ENCODE measurements at places on chromosomes 16 and 17.

DNA sequence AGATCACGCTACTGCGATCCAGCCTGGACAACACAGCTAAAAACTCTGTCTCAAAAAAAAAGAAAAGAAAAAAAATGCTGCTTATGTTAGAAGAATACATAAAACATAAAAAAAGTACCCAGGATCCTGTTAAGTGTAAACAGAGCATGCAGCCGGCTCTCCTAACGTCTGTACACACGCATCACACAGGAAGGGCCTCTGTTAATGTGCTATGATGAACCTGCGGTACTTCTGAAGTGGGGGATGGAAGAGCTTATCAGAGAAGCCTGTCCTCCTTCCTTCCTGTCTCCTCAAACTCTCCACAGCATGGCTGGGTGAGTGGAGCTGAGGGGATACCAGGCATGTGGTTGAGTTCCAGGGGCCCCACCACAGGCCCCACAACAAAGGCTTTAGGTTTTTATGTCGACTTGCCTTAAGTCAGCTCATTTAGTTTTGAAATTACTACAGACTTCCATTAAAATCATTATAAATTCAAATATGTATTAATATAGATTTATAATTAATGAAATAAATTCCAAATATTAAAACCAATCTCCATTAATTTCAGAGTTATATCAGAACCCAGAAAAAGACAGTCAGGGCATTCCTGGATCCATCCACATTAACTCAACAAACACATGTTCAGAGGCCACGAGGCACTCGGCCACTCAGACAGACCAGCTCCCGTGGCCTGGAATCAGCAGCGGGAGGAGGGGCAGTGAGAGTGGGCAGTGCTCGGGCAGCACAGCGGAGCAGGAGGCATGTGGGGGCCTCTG is 11.7 kb downstream of the CCDC57 start:
- DNase-seq, result no peak

GRCh38 chr17:49381033-49381432 is 19.0 kb upstream of the ZNF652 start:
- no peak for DNase-seq

DNA sequence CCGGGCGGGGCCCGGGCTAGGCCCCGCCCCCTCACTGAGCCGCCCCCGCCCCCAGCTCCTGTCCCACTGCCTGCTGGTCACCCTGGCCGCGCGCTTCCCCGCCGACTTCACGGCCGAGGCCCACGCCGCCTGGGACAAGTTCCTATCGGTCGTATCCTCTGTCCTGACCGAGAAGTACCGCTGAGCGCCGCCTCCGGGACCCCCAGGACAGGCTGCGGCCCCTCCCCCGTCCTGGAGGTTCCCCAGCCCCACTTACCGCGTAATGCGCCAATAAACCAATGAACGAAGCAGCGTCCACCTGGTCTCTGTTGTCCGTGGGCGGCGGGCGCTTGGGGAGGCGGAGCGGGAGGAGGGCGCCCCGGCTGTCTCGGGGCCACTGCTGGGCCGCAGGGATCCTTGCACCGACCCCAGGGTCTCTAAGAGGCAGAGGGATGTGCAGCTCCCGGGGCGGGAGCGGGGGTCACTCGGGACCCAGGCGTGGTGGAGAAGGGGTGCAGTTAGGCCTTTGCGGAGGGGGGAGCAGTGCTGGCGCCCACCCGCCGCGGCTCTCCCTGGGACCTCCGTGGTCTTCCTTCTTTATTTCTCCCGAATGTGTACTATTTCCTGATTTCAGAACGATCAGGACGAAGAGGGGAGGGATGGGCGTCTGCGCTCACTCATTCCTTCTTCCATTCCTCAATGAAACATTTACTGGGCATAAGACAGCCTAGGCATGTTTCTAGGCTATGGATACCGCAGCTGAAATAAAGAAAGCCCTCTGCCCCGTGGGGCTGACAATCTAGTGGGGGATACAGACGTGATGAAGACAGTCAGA is 2.0 kb downstream of the HBZ start:
- no peak for DNase-seq

- no peak for DNase-seq
Observed at GRCh38 chr16:7355758-7356157, 23.1 kb downstream of the RBFOX1 start.

- DNase-seq, result peak; percentile 44
Observed at GRCh38 chr17:78993241-78993956, 13.7 kb upstream of the LGALS3BP start.

GRCh38 chr17:48513097-48513496 is 17.7 kb downstream of the HOXB1 start:
- DNase-seq, result no peak

DNA sequence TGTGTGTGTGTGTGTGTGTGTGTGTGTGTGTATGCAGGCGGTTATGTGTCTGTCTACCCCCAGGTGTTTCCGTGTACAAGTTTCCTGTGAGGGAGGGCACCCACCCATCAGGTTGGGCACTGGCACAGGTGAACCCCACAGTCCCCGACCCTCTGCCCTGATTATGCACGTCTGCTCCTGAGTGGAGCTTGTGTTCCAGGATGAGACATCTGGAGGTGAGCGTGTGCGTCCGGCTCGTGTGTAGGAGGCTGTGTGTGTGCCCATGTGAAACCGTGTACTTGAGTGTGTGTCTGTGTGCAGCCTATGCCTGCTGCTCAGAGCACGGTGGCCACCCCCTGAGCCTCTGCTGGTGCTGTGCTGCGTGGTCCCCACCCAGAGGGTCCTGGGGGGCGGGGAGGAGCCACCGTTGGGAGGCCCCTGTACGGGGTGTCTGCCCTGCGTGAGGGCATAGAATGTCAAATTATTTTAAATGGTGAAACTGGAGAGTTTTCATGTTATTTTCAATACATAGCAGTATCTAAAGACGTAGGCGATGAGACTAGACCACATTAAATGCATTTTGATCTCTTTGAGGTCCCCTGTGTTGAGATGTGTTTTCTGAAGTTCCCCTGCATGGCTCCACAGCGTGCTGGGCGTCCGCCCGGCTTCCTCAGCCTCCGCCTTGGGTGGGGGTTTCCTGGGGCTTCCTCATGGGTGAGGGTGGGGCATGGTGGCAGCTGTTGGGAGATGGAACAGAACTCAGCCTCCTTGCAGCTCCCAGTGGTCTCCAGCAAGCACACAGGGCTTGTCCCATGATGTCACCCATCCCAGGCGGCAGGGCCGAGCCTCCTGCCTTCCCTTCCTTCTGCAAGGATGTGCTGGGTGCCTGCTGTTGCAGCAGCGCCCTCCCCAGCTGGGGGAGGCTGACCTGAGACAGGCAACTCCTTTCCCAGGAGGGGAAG is 43.4 kb downstream of the KCNJ12 start:
- no peak for DNase-seq

GRCh38 chr17:56142325-56142724 is 10.9 kb upstream of the ANKFN1 start:
- DNase-seq, result no peak

GRCh38 chr17:78391843-78392242 is 13.4 kb downstream of the PGS1 start:
- no peak for DNase-seq

DNA sequence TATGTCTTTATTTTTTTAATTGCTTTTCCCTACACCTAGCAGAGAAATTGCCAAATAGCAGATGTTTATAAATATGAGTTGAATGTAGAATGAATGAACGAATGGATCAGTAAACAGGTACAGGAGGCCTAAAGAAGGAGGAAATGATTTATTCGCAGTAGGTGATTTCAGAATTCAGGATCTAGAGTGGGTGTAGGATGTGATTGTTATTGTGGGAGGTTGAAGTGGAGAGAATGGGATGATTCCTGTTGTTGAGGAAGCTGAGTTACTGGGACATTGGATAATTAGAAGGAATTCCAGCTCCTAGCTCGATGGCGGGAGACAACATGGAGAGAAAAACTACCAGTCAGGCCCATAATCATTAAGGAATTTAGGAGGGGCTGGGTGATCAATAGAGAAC is 42.2 kb downstream of the MRTFB start:
- DNase-seq, result no peak

- no peak for DNase-seq
Observed at GRCh38 chr17:8985054-8985701, 19.7 kb upstream of the PIK3R5 start.

DNA sequence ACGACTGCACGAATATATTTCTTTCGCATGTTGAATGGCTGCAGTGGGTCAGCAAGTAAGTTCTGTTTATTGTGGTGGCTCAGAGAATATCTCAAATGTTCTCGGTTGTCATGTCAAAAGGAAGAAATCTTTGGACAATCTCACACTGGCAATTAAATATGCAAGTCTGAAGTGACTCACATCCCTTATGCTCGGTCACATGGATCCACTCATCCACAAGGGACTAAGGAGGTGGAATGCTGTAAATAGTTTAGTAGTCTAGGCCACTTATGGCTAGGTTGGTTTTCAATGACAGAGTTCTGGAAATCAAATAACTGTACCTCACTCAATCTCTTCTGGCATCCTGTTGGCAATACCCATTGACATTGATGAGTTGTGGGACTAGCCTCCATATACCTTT is 33.0 kb upstream of the PMP22 start:
- DNase-seq, result no peak

DNA sequence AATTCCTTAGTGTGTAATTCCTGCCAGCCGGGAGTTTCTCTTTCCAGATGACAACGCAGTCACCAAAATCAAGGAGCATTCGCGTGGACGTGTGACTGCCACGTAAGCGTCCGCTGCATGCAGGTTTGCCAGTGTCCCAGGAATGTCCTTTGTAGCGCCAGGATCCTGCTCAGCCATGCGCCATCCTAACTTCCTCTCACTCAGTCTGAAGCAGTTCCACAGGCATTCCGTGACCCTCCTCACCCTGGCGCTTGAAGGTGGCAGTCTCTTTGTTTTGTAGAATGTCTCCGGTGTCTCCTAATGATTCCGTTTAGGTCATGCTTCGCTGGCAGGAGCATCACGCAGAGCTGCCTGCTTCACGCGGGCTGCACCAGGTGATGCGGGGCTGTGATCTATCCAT is 88.6 kb downstream of the RPTOR start:
- DNase-seq, result no peak

GRCh38 chr16:69889295-69889964 is 61.7 kb upstream of the CLEC18A start:
- DNase-seq, result no peak

DNA sequence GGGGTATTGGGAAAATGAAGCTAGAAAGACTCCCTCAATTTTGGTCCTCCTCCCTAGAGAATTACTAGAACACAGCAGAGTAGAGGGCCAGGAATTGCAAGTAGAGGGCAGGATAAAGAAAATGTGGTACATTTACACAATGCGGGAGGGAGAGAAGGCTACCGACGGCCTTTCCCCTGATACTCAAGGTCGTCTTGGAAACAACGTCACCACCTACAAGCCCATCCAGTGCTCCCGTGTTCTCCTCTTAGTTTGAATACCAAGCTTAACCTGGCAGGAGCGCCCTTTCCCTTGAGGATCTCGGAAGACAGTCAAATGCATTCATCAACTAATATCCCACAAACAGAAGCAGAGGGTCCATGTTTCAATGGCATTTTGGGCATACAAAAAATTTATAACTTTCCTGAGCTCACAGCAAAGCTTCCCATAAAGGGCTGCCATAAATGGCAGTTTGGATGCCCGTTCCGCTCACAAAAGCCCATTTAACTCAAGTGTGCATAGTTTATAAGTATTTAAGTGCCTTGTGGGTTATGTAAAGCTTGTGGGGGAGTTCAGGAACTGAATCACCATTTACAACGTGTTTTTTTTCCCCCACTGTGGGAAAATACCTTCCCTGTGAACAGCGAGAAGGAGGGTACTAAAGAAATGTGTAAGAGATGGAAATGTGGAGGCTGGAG is 414.6 kb downstream of the SLC39A11 start:
- DNase-seq, result no peak

DNA sequence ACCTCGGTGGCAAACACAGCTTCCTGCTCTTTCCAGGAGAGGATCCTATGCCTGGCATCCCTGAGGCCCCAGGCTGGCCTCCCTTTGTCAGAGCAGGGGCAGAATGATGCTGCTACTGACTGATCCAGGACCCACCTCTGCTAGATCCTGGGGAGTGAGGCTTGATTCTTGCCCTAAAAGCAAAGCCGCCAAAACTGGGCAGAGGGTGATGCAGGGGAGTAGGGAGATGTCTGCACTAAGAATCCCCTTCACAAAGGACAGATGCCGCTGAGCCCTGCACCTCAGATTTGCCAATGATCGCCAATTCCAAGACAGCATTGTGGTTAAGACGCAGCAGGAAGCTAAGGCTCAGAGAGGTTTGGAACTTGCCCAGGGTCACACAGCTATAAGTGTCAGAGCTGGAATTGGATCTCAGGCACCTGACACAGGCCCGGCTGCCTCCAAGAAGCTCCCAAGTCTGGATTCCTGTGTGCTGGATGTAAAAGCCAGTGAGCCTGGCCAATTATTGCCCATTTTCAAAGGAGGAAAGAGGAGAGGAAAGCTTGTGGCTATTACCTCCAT is 60.7 kb upstream of the TNRC6C start:
- no peak for DNase-seq

GRCh38 chr16:82439678-82440293 is 187.0 kb upstream of the CDH13 start:
- DNase-seq, result no peak

DNA sequence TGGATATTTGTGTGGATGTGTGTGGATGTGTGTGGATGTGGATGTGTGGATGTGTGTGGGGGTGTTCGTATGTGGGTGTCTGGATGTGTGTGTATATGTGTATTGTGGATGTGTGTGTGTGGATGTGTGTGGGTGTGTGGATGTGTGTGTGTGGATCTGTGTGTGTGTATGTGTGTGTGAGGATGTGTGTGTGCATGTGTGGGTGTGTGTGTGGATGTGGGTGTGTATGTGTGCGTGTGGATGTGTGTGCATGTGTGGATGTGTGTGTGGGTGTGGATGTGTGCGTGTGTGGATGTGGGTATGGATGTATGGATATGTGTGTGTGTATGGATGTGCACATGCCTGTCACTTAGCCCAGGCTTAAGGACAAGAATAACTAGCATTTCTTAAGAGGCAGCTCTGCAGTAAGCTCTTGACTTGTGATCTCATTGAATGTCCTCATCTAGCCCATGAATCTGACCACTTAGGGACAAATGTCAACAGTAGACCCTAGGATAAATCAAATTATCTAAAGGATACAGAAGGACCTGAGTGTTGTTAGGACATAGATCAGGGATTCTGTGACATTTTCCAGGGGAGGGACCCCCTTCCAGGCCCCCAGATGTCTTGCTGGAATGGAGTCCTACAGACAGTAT is 83.5 kb downstream of the BMERB1 start:
- no peak for DNase-seq

GRCh38 chr16:77457046-77457445 is 22.2 kb upstream of the ADAMTS18 start:
- no peak for DNase-seq

DNA sequence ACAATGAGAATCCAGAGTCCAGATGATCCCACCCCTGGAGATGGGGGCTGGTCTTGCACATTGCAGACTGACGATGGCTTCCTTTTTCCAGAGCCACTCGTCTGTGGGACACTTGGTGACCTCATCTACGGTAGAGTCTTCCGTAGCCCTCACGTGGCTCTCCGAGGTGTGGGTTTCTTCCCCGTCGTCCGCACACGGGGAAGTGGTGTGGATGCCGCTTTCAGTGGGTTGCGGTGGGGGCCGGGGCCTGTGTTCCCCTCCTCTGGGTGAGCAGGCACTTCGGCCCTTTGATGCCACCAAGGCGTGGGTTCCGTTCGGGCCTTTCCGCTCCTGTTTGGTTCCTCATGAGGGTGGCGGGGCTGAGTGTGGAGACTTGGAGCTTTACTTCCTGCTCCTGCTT is 21.4 kb downstream of the BAIAP2 start:
- no peak for DNase-seq
